ENCODE measurements at places on chromosomes 4 and X. TPM values are rescaled to one million over a fixed set of nuclear protein-coding genes. Genes with fewer than 3 reads are reported as not detected.

The SRP72 gene
- total RNA-seq = 114 TPM

DNA sequence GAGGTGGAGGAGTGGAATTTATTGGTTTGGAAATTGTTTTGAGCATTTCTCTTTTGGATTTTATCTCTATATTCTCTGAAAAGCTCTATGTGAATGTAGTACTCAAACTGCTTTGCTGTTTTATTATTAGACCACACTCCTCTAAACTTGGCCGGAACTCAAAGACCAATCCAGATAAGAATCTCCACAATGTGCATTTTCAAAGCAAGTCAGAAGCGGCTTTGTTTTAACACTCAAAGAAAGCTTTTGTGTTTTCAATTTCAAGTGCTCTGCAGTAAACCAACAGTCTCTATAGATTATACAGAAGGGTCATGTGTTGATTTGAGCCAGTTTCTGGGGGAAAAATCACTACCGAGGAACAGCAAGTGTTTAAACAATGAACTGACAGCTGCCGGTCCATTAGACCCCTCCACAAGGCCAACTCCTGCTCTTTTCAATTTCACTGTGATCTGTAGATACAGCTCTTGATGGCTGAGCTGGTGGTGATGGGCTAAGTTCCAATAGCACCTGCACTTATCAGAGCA, 79.4 kb downstream of the FTHL17 start:
- DNase-seq = no peak
- no peaks in the 10 kb centered on the region for H3K36me3 ChIP-seq
- no peaks in the 10 kb centered on the region for H3K27me3 ChIP-seq

DNA sequence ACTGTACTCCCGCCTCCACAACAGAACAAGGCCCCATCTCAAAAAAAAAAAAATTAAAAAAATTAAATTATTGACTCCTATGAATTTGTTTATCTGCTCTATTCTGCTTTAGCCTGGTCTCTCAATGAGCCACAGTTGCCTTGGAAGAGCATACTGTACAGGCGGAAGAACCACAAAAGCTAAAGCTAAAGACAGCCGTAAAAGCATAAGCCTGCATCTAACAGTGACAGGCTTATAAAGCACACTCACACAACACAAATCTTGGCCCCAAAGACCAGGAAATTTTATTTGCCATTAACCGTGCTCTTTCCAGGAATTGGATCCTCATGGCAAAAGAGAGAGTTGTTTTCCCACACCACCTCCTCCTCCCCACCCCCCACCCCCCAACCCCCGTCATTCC, 53.5 kb upstream of the KLF3 start:
- H3K27ac ChIP-seq = no peak overlapping the region
- H3K36me3 ChIP-seq = no peaks in the 10 kb centered on the region
- DNase-seq = no peak
- peaks cover 7% of the 10 kb centered on the region for H3K4me1 ChIP-seq

The PCDH7 gene
- not detected for total RNA-seq

GRCh38 chr4:189221691-189222090, 719.0 kb upstream of the FRG1 start:
- no peak overlapping the region for H3K4me3 ChIP-seq
- H3K27ac ChIP-seq = no peak overlapping the region
- no peaks in the 10 kb centered on the region for H3K4me1 ChIP-seq
- no peaks in the 10 kb centered on the region for H3K36me3 ChIP-seq

Measured in B cell (primary cell).